ENCODE measurements at places on chromosomes 11 and 22. TPM values are rescaled to one million over a fixed set of nuclear protein-coding genes. Genes with fewer than 3 reads are reported as not detected.
A peak's percentile ranks its signal among the peaks of the same experiment; 100 is the strongest.

GAB4 gene
- total RNA-seq: not detected

DEUP1 gene
- total RNA-seq: not detected

MRGPRX4 gene
- not detected for total RNA-seq

SERPING1 gene
- not detected for total RNA-seq

- no peaks in the 10 kb centered on the region for H3K36me3 ChIP-seq
- no peak overlapping the region for H3K27ac ChIP-seq
- no peaks in the 10 kb centered on the region for H3K27me3 ChIP-seq
- no peak for DNase-seq
- no peaks in the 10 kb centered on the region for H3K4me1 ChIP-seq
- H3K4me3 ChIP-seq: no peak overlapping the region
These were observed 49.4 kb downstream of the CLMP start for GRCh38 chr11:123145661-123146060.

TM7SF2 gene
- 12.4 TPM for total RNA-seq

GRCh38 chr11:68942095-68942620 is 38.5 kb downstream of the IGHMBP2 start:
- no peak for DNase-seq
- H3K27me3 ChIP-seq: no peaks in the 10 kb centered on the region
- peaks cover 5% of the 10 kb centered on the region for H3K4me1 ChIP-seq
- peaks cover 3% of the 10 kb centered on the region for H3K36me3 ChIP-seq
- H3K27ac ChIP-seq: no peak overlapping the region

DNA sequence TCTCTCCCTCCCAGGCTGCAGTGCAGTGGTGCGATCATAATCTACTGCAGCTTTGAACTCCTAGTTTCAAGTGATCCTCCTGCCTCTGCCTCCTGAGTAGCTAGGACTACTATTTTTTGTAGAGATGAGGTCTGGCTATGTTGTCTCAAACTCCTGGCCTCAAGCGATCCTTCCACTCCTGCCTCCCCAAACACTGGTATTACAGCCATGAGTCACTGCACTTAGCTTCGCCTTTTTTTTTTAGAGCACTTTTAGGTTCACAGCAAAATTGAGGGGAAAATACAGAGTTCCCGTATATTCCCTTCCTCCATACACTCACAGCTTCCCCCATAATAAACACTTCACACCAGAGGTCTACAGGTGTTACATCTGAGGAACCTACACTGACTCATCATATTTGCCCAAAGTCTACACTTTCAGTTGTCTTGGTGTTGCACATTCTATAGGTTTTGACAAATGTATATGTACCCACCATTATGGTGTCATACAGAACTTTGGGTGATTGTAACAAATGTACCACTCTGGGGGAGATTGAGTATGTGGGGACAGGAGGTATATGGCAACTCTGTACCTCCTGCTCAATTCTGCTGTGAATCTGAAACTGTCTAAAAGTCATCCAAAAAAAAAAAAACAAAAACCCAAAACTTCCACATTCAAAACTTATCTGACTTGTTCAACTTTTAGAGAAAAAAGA is 11.3 kb upstream of the SLC37A4 start:
- H3K27ac ChIP-seq: peak overlapping the region; percentile 58
- peaks cover 9% of the 10 kb centered on the region for H3K36me3 ChIP-seq
- peaks cover 7% of the 10 kb centered on the region for H3K4me1 ChIP-seq
- H3K4me3 ChIP-seq: no peak overlapping the region
- H3K27me3 ChIP-seq: no peaks in the 10 kb centered on the region

GRCh38 chr22:36350751-36351594 is 36.8 kb downstream of the MYH9 start:
- H3K36me3 ChIP-seq: peaks cover 67% of the 10 kb centered on the region
- H3K4me3 ChIP-seq: peak overlapping the region; percentile 50
- DNase-seq: peak; percentile 65
- peak overlapping the region; percentile 91 for H3K27ac ChIP-seq
- H3K4me1 ChIP-seq: peaks cover 88% of the 10 kb centered on the region

TMEM45B gene
- 0.47 TPM for total RNA-seq

DNA sequence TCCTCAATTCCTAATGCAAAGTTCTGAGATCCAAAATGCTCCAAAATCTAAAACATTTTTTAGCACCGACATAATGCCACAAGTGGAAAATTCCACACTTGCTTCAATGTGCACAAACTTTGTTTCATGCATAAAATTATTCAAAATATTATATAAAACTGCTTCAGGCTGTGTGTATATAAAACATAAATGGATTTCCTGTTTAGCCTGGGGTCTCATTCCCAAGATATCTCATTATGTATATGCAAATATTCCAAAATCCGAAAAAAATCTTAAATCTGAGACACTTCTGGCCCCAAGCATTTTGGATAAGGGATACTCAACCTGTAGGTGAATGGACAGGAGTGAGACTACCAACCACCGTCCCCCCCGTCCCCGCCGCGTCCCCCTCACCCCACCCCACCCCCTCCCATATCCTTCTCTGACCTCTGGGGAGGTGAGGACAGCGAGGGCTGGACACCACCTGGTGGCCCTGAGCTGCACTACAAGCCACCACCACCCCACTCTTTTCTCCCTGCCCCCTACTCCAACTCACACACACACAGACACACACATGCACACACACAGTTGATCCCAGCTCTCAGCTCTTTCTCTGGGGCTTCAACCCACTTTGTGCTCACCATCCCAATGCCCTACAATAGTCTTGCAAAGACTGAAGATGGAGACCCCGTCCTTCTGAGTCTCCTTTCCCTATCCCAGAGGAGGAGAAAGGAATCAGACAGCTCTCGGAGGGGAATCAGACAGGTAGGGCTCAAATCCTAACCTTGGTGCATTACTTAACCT is 101.0 kb downstream of the PDE2A start:
- H3K4me3 ChIP-seq: no peak overlapping the region
- no peak overlapping the region for H3K27ac ChIP-seq
- DNase-seq: peak; percentile 50
- H3K36me3 ChIP-seq: no peaks in the 10 kb centered on the region
- peaks cover 4% of the 10 kb centered on the region for H3K4me1 ChIP-seq

DNA sequence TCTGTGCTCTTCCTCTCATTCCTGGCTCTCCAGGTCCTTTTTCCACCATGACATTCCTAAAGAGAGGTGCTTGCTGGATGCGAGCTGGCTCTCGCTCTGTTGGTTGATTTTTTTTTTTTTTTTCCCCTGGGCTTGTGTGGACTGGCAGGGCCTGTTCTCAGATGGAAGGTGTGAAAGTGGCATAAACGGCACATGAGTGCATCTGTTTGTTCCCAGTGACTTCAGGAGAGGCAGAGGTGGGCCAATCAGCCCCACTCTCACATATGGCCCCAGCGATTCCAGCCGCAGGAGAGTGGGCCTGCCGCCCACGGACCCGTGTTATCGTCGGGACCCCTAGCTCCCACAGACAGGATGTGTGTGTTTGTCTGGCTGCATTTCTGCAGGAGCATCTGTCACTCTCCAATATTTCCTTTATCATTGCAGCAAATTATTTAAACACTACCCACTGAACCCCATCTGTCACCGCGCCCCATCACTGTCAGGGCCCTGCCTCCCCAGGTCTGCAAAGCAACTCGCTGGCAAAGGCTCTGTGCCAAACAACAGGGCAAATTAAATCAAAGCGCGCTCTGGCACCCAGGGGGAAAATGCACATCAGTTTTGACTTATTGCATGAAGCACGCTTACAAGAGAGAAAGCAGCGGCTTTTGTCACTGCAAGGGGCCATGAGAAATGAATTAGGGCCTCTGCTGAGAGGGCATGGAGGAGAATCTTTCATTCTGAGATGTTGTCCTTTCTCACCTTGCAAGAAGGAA is 886.3 kb downstream of the NTM start:
- no peak for DNase-seq
- H3K4me1 ChIP-seq: no peaks in the 10 kb centered on the region
- H3K36me3 ChIP-seq: no peaks in the 10 kb centered on the region
- no peaks in the 10 kb centered on the region for H3K27me3 ChIP-seq
- H3K4me3 ChIP-seq: no peak overlapping the region

GRCh38 chr11:57904376-57904775 is 119.3 kb upstream of the OR9Q1 start:
- no peaks in the 10 kb centered on the region for H3K36me3 ChIP-seq
- no peak for DNase-seq
- no peak overlapping the region for H3K27ac ChIP-seq
- no peaks in the 10 kb centered on the region for H3K4me1 ChIP-seq

POU2AF1 gene
- 4.5 TPM for total RNA-seq

PPP2R5B gene
- total RNA-seq: 21.2 TPM

DSCAML1 gene
- 0.29 TPM for total RNA-seq

CABP2 gene
- not detected for total RNA-seq

CSNK2A3 gene
- 4.2 TPM for total RNA-seq

GRCh38 chr11:72786305-72787215 is 7.3 kb downstream of the STARD10 start:
- no peak overlapping the region for H3K27ac ChIP-seq
- no peaks in the 10 kb centered on the region for H3K27me3 ChIP-seq
- no peak for DNase-seq
- no peak overlapping the region for H3K4me3 ChIP-seq
- H3K4me1 ChIP-seq: peaks cover 32% of the 10 kb centered on the region

CNTF gene
- total RNA-seq: 2.4 TPM

LSP1 gene
- total RNA-seq: 251 TPM
